ENCODE measurements at places on chromosomes 16 and 17.

- DNase-seq: no peak
Observed at GRCh38 chr17:51840688-51841087, 317.8 kb downstream of the CA10 start.

- DNase-seq: no peak
Observed at GRCh38 chr17:4241535-4241934, 22.2 kb downstream of the ANKFY1 start.

DNA sequence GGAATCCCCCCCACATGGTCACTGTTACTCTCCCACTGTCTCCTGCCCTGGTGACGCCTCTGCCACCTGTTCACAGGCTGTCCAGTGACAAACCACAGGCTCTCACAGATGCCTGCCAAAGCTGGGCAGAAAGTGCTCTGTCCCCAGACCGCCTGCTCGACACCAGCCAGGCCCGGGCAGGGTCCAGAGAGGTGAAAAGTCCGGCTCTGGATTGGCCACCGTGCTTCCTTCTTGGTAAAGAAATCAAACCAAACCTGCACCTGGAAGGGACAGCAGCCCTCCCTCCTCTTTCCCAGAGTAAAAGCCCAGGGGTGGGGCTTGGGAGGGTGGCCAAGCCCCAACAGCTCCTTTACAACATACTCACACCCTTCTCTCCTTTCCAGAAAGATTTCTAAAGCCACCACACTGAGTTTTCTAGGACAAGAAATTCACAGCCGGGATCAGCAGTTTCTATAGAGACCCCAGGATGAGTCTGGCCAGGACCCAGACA is 6.2 kb downstream of the PCGF2 start:
- DNase-seq: no peak

- no peak for DNase-seq
Observed at GRCh38 chr16:25198021-25198420, 18.7 kb upstream of the AQP8 start.

DNA sequence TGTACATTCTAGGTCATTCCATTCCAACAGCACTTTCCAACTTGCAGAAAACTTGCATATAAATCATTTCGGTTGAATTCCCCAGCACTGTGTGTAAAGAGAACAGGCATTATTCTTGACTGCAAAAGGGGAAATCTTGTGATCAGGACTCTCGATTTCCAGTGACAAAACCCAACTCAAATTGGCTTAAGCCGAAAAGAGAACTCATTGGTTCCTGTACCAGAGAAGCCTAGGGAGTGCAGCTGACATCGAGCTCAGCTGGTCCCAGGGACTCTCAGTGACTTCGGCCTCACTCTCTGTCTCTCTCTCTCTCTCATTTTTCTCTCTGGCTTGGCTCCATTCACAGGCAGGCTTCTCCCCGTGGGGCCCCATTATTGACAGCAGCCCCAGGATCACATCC is 30.7 kb downstream of the CD300LF start:
- DNase-seq: no peak

GRCh38 chr16:70685938-70686375 is at the start of gene MTSS2:
MTSS2 (minus strand) TSS chr16:70686053; CDS start chr16:70685791, 262 bp downstream.
- no peak for DNase-seq

GRCh38 chr16:56203052-56203451 is 11.8 kb downstream of the GNAO1 start:
- DNase-seq: no peak

DNA sequence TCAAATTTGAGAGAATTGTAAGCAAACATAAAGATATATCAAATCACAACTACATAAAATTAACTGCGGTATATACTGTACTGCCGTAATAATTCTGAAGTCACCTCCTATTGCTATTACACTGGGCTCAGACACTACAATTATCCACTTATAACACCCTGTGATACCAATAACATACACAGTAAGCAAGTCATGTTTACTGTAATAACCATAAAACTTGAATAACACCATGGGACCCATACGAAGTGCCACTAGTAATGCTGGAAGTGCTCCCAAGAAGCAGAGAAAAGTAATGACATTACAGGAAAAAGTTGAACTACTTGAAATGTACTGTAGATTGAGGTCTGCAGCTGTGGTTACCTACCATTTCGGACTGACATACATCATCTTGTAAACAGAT is 24.0 kb downstream of the CMC2 start:
- no peak for DNase-seq

- no peak for DNase-seq
Observed at GRCh38 chr17:6439951-6440350, 4.3 kb upstream of the PIMREG start.

DNA sequence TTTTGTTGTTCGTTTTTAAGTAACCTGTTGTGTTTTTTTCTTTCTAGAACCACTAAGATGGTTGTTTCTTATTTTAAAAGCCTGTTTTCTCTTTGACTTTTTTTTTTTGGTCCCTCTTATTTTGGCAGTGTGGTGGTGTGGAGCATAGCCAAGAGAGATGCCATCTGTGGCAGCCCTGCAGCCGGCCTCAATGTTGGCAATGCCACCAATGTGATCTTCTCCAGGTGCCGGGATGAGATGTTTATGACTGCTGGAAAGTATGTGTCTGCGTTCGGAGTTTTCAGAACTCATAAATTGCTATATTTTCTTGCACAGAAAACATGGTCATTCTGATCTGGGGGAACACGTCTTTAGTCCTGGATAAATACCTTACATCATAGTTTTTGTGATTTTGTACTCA is 17.6 kb downstream of the CFAP52 start:
- no peak for DNase-seq

- no peak for DNase-seq
Observed at GRCh38 chr16:8182761-8183160, 407.6 kb downstream of the TMEM114 start.

- no peak for DNase-seq
Observed at GRCh38 chr16:23227529-23227928, 45.0 kb downstream of the SCNN1G start.

GRCh38 chr16:85458968-85459367 is 154.2 kb upstream of the GSE1 start:
- DNase-seq: no peak

- DNase-seq: no peak
Observed at GRCh38 chr17:63171428-63172393, 205.7 kb downstream of the TANC2 start.

DNA sequence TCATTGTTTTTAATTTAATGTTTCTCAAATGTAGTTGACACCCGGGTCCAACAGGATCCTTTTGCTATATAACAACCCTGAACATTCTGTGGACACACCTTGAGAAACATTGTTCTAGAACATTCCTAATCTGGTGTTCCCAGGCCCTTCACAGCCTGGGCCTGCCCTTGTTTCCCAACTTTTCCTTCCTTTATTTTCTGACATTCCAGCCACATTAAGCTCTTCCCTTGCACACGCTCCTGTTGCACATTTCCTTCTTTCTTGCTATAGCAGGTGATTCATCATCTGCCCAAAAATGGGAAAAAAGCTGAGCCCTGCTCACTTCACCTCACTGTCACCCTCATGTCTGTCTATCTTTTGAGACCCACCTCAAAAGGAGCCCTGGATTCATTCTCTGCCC is 67.9 kb upstream of the MARCHF10 start:
- no peak for DNase-seq

DNA sequence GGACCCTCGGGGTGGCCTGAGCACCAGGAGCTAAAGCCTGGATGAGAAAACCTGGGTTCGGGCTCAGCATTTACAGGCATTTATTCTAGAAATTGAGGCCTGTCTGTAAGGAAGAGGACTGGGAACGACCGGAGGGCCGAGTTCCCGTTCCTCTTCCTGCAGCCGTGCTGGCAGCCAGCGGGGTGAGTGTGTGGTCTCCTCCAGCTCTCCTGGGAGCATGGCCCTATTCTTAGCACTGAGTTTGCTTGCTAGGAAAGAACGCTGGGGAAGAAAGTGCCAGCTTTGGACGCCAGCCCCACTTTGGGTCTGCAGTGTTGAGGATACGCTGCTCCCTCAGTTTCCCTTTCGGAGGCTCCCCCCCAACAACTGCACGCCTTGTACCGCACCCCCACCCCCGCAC is 49.6 kb downstream of the MGAT5B start:
- DNase-seq: no peak

DNA sequence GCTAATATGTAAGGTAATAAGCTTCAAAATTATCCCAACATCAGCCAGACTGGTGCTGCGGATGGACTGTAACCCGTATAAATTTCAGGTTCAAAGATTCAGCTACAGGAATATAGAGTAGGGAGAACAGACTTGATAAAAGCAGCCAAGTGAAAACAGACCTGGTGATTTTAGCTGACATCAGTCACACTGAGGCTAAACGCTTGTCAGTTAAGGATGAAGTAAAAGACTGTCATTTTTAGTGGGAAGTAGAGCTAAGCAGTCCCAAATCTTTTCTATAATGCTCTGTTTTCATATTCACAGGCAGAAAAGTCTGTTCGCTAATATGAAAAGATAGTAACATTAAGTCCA is 35.4 kb downstream of the CMTM4 start:
- no peak for DNase-seq

DNA sequence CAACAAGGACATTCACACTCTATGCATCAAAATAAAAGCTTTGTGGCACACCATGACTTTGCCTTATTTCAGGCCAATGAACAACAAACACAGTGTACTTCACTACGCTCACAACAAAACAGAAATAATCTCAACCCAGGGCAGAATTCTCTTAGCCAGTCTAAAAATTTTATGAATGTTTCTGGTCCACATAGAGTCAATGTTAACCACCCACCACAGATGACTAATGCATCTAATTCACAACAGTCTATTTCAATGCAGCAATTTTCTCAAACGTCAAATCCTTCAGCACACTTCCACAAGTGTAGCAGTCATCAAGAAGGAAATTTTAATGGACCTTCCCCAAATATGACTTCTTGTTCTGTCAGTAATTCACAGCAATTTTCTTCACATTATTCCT is 101.7 kb downstream of the CHD9 start:
- DNase-seq: no peak

DNA sequence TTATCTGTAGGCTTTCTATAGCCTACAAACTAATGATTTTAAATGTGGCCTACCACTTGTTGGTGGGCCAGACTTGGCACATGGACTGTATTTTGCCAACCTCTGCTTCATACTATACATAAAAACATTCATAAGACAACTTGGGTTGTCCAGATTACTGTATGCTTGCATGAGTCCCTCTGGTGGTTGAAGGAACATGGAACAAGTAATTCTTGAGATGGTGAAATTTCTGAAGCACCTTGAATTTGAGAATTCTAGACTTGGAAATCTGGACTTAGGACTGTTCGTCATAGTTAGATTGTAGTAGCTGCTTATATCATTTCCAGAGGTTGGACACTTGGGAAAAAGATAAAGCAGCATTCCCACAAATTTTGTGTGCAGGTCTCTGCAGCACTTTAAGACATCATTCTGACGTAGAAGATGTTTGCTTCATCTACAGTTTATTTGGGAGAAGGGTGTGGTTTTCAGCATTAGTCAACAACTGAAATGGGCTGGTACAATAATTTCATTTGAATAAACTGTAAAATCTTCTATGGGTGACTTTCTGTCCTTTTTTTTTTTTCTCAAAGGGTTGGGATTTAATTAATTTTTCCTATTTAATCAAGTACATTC is 31.2 kb downstream of the NFATC3 start:
- peak; percentile 46 for DNase-seq

GRCh38 chr17:37365589-37365988 is 10.2 kb upstream of the C17orf78 start:
- DNase-seq: peak; percentile 14

GRCh38 chr17:75501378-75502071 is 13.8 kb downstream of the CASKIN2 start:
- no peak for DNase-seq

- no peak for DNase-seq
Observed at GRCh38 chr16:80684136-80684765, 120.1 kb downstream of the CDYL2 start.

DNA sequence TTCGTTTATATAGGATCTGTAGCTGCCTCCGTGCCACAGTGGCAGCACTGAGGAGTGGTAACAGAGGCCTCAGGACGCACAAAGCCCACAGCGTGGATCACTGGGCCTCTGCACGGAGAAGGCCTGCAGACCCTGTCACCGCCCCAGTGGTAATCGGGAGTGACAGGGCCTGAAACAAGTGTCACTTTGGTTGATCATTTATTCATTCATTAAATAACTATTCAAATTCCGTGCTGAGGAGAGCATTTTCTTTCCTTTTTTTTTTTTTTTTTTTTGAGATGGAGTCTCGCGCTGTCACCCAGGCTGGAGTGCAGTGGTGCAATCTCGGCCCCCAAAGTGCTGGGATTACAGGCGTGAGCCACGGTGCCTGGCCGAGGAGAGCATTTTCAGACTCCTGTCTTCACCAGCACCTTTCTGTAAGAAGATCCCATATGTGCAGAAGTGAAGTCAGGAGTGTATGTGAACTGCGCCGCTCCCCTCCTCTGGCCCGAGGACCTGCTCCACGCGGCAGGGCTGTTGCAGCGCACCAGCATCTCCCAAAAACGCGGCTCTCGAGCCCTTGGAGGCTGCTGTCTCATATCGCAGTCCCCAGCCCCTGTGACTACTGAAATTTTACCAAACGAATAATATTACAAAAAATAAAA is 44.9 kb upstream of the TRAP1 start:
- DNase-seq: no peak

DNA sequence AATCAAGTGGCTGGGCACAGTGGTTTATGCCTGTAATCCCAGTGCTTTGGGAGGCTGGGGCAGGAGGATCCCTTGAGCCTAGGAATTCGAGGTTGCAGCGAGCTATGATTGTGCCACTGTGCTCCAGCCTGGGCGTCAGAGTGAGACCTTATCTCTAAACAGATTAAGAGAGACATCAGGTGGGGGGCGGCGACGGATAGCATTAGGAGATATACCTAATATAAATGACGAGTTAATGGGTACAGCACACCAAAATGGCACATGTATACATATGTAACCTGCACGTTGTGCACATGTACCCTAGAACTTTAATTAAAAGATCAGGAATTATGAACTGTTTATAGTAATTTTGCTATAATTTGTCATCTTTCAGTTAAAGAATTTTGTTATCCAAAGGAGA is 10.3 kb downstream of the RAD51C start:
- no peak for DNase-seq

DNA sequence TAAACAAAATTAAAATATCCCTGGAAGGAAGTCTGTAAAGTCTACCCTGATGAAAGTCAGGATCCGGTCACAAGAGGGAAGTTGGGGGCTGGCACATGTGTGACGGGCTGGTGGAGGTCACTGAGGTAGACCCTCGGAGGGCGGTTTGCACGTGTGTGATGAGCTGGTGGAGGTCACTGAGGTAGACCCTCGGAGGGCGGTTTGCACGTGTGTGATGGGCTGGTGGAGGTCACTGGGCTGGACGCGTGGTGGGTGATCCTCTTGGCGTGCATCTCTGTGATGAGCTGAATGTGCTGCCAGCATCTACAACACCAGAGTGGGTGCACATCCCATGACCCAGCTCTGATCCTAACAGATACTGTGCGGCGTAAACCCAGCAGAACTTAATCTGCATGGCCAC is 43.7 kb upstream of the METRNL start:
- no peak for DNase-seq

- no peak for DNase-seq
Observed at GRCh38 chr16:12602811-12603698, 200.6 kb downstream of the CPPED1 start.

Data from AML-193 (cell line).